HuH-7.5 (cell line): ENCODE measurements at places on chromosomes 5 and 9.

DNA sequence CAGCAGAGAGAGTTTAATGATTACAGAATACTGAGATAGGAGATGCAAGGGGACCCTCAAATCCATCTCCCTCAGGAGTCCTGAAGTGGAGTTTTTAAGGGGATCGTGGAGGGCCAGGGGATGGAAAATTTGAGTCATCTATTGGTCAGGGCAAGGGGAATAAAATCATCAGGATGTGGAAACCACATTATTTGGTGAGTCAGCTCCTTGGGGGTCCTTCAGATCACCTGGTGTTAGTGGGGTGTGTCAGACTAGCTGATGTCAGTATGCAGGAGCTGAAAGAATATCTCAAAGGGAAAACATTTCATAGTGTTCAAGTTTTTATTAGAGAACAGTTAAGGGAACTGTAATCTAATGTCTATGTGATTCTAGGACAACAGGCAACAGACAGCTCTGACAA, 183.0 kb upstream of the FTMT start:
- DNase-seq: no peak

GRCh38 chr9:17623965-17624364, 45.1 kb downstream of the SH3GL2 start:
- no peak for DNase-seq

GRCh38 chr5:14153932-14154731, 11.0 kb downstream of the TRIO start:
- no peak for DNase-seq

DNA sequence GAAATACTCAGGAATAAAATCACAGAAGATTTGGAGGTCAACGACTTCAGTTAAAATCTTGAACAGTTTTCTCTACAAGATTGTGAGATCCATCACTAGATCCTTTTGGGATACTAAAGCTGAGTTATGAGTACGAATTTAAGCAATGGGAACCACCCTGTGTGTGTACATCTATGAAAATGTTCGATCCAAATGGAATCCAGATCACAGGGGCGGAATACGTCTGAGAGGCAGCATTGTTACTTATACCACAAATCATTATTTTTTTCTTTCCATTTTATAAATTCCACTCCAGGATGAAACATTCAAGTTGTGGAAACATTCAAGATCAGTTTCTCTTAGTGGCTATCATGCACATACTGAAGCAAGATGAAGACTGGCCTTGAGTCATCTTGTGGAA, 239.3 kb upstream of the PAPPA start:
- DNase-seq: no peak

DNA sequence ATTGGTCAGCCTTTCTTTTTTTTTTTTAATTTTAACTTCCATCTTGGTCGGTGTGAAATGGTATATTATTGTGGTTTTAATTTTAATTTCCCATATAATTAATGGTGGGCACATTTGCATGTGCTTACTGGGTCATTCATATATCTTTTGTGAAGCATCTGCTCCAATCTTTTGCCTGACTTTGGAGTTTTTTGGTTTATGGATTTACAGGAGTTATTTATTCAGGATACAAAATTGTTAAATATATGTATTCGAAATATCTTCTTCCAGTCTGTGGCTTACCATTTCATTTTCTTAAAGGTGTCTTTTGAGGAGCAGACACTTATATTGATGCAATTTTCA, 682 bp upstream of the RIGI start:
- DNase-seq: no peak

DNA sequence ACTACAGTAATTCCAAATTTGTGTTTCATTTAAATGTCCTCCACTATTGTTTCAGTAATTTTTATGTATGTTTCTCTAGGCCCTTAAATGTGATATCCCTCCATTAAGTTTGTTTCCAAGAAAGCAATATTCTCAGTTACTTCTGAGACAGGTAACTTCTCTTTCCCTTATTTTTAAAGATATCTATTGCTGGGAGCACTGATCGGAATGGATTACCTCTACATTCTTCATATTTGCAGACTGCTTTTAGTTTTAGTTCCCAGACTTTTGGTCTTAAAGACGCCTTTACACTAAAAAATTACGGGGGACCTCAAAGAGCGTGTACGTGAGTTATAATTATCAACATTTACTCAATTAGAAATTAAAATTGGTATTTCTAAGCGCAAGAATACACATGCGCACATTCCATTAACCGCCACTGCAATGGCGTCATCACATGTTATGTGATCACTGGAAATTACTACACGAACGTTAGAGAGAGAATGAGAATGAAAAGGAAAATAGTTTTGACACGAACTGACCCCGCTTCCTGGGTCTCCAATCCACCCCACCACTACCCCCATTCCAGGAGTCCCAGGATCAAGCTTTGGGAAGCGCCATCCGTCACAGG, 519 bp upstream of the RAD50 start:
- DNase-seq: no peak

GRCh38 chr5:7852988-7853387, 2.1 kb upstream of the CFAP90 start:
- DNase-seq: no peak
